ENCODE measurements at places on chromosomes 12 and 14.

DNA sequence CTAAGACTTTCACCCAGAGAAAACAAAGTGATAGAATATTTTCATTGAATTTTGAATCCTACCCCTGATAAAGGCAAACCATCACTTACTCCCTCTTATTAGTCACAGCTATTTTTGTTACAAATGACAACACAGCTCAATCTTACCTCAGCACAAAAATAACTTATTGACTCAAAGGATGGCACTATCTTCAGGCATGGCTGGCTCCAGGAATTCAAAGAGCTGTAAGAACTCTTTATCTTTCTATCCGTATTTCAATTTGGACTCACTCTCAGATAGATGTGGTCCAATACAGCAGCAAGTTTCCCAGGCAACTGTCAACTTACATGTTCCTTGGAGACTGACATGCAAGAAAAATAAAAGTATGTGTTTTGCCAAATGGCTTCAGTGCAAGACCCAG, 709.4 kb upstream of the MDGA2 start:
- no peak for DNase-seq

DNA sequence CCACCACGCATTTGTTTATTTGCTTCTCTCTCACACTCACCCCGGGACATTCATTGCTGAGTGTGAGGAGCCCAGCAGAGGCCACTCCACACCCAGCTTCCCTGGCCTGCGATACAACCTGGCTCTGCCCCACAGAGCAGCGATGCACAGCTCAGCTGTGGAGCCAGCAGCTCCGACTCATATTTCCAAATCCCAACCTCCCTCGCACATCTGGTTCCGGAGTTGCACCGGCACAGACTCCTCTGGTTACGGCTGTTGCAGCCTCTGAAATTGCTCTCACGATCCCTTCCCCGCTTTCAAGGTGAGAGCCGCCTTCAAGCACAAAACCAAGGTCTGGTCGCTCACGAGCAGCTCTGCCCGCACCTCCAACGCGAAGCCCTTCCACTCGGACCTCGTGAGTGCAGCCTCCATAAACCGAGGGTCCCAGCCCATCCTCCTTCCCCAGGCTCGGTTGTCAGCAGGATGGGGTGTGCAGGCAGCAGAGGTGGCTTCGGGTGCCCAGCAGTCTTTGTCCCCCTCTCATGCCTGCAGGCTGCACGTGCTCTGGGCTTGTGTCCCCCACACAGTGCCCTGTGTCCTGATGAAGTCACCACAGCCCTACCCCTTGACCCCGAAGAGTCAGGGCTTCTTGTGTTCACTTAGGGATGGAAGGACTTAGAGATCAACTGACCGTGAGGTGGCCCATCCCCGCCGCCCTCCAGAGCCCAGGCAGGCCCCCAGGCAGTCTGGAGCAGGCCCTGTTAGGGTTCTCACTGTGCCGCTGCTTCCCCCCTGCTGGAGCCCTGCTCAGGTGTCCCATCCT, 184.3 kb downstream of the ADGRD1 start:
- DNase-seq = no peak

- no peak for DNase-seq
Observed at GRCh38 chr12:68469113-68469512, 137.0 kb upstream of the MDM1 start.

- no peak for DNase-seq
Observed at GRCh38 chr14:26056036-26056616, 541.7 kb downstream of the NOVA1 start.
